ENCODE measurements at places on chromosomes 13 and 19. TPM values are rescaled to one million over a fixed set of nuclear protein-coding genes. Genes with fewer than 3 reads are reported as not detected.

GRCh38 chr13:105541565-105541964 is 993.9 kb downstream of the EFNB2 start:
- no peak overlapping the region for H3K27ac ChIP-seq
- no peaks in the 10 kb centered on the region for H3K4me1 ChIP-seq
- no peak overlapping the region for H3K4me3 ChIP-seq
- H3K36me3 ChIP-seq, result no peaks in the 10 kb centered on the region
- no peak for DNase-seq

GRCh38 chr19:1286487-1287353 is 1.0 kb downstream of the EFNA2 start:
- no peak for DNase-seq
- no peak overlapping the region for H3K27ac ChIP-seq
- H3K4me3 ChIP-seq, result no peak overlapping the region
- H3K36me3 ChIP-seq, result no peaks in the 10 kb centered on the region

DNA sequence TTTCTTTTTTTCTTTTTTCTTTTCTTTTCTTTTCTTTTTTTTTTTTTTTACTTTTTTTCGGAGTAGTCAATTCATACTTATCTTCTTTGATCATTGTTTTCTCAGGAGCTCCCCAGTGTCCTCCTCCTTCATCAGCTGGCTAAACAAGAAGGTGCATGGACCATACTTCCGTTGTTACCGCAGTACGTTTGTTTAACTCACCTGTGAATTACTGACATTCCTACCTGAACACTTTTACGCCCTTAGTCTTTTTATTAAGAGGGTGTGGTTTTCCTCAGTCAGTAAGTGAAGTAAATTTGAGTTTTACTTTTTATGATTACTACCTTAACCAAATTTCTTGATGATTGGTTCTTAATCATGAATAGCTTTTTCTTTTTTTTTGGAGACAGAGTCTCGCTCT is 47.1 kb downstream of the B3GLCT start:
- H3K4me1 ChIP-seq, result no peaks in the 10 kb centered on the region
- H3K27ac ChIP-seq, result no peak overlapping the region
- H3K36me3 ChIP-seq, result no peaks in the 10 kb centered on the region
- H3K27me3 ChIP-seq, result no peaks in the 10 kb centered on the region
- no peak overlapping the region for H3K4me3 ChIP-seq

Gene ERICH6B
- total RNA-seq, result not detected

- no peak for DNase-seq
- no peak overlapping the region for H3K27ac ChIP-seq
- H3K27me3 ChIP-seq, result no peaks in the 10 kb centered on the region
- no peaks in the 10 kb centered on the region for H3K4me1 ChIP-seq
- H3K4me3 ChIP-seq, result no peak overlapping the region
Measured at GRCh38 chr19:40006273-40006691, 9.4 kb downstream of the ZNF546 start.
